ENCODE measurements at places on chromosomes 4 and X.

GRCh38 chr4:177041356-177041755, 248.6 kb upstream of the VEGFC start:
- no peak for DNase-seq

DNA sequence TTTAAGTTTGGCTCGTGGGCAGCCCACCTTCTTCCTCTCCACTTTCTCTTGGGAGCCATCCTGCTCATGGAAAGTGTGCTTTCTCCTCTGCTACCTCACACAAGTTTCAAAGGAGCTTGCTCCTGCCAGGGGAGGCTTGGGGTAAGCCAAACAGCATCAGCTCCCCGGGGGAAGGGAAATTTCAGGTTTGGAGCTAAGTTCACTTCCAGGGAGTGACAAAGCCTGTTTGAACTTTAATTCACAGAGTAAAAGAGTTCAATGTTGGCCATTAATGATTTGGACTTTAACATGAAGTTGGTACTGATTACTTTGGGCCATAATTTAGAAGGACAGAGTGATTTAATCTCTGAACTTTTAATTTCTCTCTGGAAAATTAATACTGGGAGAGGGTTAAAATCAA, 4.7 kb upstream of the PGRMC2 start:
- DNase-seq = no peak

GRCh38 chr4:155220025-155220424, 11.6 kb downstream of the NPY2R start:
- no peak for DNase-seq

DNA sequence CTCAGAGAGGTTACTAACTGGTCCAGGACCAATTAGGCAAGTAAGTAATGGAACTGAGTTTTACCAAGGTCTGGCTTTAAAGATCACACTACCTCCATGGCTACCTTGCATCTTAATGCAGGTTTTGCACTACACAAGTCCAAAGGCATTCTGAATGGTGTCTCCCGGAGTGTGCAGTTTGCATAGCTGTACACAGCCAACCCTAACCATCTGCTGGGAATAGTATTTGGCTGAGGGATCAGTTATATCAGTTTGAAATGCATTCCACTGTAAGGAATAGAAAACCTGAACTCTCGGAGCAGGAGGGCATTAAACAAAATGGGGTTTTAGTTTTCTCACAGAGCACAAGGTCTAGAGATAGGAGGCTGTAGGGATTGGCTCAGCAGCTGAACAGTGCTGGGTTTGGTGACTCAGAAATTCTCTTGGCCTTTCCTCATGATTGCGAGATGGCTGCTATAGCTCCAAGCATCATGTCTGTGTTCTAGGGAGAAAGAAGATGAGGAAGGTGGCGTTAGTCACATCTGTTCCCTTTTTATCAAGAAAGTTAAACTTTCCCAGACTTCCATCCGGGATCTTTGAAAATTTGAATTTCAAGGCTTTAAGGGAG, 177.1 kb downstream of the NHS start:
- no peak for DNase-seq

Data from effector CD4-positive, alpha-beta T cell (primary cell).